ENCODE measurements at places on chromosomes 13 and 19. TPM values are rescaled to one million over a fixed set of nuclear protein-coding genes. Genes with fewer than 3 reads are reported as not detected.
A peak's percentile ranks its signal among the peaks of the same experiment; 100 is the strongest.

- H3K4me1 ChIP-seq: no peaks in the 10 kb centered on the region
- no peak overlapping the region for H3K27ac ChIP-seq
- H3K4me3 ChIP-seq: no peak overlapping the region
- DNase-seq: no peak
- no peaks in the 10 kb centered on the region for H3K36me3 ChIP-seq
These were observed 222.0 kb downstream of the ZNF536 start for GRCh38 chr19:30593975-30594745.

The METTL21C gene
- not detected for total RNA-seq

The IZUMO2 gene
- not detected for total RNA-seq

The PSMD8 gene
- total RNA-seq: 194 TPM

DNA sequence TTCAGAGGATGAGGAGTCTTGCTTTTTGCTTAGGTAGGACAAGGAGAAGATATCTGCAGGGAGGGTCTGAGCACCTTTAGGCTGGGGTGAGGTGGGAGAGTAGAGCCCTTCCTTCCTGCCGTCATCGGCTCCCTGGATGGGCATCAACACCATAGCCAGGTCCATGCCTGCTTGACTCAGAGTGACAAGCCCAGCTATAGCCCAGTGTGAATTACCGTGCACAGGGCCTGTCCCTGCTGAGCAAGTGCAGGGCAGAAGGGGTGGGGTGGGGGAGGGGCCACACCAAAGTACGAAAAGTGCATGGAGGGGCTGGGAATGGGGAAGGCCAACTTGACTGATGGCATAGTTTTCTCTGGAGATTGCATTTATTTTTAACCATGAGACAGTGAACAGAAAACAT lies 30.3 kb upstream of the RNF113B start:
- DNase-seq: no peak
- H3K27ac ChIP-seq: no peak overlapping the region
- no peaks in the 10 kb centered on the region for H3K36me3 ChIP-seq
- H3K27me3 ChIP-seq: peaks cover 4% of the 10 kb centered on the region
- no peaks in the 10 kb centered on the region for H3K4me1 ChIP-seq

DNA sequence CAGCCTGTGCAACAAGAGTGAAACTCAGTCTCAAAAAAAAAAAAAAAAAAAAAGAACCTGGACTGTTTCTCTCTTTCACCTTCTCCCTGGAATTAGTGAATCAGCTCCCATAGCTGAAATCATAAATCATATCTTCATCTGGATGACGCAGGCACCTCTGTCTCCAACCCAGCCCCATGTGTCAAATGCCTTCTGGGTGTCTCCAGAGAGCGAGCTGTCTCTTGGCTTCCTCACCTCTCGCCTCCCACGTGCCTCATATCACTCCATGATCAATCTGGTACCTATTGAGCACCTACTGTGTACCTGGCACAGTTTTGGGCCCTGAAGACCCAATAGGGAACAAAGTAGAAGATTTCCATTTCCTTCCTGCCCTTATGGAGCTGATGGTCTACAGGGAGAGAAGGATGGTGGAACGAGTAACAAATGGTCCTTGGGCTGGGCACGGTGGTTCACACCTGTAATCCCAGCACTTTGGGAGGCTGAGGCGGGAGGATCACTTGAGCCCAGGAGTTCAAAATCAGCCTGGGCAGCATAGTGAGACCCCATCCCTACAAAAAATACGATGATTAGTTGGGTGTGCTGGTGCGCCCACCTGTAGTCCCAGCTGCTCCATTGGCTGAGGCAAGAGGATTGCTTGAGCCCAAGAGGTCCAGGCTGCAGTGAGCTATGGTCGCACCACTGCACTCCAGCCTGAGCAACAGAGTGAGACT lies 2.5 kb downstream of the HSD11B1L start:
- no peak overlapping the region for H3K27ac ChIP-seq
- DNase-seq: no peak
- H3K36me3 ChIP-seq: peaks cover 3% of the 10 kb centered on the region
- H3K27me3 ChIP-seq: no peaks in the 10 kb centered on the region
- peak overlapping the region; percentile 36 for H3K4me3 ChIP-seq
- H3K4me1 ChIP-seq: peaks cover 26% of the 10 kb centered on the region

DNA sequence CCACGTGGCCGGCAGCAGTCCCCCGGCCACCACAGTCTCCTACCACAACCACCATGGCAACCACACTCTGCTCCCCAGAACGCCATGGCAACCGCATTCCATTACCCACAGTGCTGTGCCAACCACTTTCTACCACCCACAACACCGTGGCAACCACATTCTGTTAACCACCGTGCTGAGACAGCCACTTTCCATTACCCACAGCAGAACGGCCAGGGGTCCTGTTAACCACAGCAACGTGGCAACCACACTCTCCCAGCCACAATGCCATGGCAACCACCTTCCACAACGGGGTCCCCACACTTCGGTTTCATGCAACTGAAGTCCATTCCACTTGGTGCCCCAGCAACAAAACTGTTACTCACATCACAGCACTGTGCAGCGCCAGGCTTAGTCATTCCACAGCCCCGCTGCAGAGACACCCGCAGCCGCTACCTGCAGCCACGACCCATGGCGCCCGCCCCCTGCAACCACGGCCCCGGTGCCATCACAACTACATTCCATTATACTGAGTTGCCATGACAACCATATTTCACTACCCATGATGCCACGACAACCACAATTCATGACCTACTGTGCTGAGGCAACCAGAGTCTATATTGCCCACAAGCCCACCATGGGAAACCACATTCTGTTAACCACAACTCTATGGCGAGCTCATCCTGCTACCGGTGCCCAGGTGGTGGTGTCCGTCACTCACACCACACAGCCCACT lies 10.0 kb downstream of the DPF1 start:
- peak overlapping the region; percentile 24 for H3K27ac ChIP-seq
- peak; percentile 66 for DNase-seq
- peak overlapping the region; percentile 27 for H3K4me3 ChIP-seq
- peaks cover 3% of the 10 kb centered on the region for H3K36me3 ChIP-seq

GRCh38 chr13:24254146-24254841 lies 55.1 kb upstream of the C1QTNF9 start:
- H3K36me3 ChIP-seq: peaks cover 56% of the 10 kb centered on the region
- H3K27ac ChIP-seq: peak overlapping the region; percentile 96
- peak overlapping the region; percentile 87 for H3K4me3 ChIP-seq

DNA sequence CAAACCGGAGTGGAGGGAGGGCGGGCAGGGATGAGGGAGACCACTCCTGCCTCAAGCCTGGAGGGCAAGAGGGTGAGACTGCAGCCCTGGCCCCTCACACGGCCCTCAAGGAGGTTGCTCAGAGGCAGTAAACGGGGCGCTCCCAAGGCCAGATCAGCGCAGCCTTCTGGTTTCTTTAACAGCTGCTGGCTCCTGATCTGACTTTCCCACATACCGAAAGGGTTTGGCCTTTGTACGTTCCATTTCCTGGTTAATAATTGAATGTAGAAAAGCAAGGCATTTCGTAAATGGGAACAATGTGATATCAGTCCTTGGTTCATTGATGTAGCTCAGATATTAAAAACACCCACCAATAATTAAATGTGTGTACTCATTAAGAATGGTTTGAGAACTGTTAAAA lies 71.5 kb downstream of the GGACT start:
- H3K27ac ChIP-seq: no peak overlapping the region
- no peaks in the 10 kb centered on the region for H3K27me3 ChIP-seq
- H3K36me3 ChIP-seq: no peaks in the 10 kb centered on the region
- no peak overlapping the region for H3K4me3 ChIP-seq
- DNase-seq: no peak
- H3K4me1 ChIP-seq: peaks cover 13% of the 10 kb centered on the region

The DHRS12 gene
- total RNA-seq: 4.9 TPM

The ZNF578 gene
- total RNA-seq: 0.36 TPM

DNA sequence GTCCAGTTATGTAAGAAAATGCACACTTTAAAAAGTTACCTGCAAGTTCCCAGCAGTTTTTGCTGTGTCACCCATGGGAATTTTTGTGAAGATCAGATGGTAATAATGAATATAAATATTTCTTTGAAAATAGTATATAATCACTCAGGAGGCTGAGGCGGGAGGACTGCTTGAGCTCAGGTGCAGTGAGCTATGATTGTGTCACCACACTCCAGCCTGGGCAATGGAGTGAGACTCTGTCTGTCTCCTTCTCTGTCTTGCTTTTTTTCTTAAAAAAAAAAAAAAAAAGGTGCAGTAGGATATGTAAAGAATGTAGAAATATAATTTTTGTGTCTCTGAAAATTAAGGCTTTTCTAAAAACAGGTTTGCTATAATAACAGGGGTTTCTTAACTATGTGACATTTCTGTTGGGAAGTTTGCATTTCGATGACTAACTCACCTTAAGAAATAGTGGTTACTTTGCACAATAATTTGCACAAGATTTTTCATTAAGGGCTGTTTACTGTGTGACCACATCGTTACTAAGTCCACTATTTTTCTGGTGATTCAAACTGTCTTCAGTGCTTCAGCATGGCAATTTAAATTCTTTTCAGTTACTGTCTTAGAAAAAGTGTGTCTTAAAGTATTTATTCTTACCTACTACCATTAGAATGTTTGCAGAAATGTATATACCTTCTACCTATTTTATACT lies 37.3 kb downstream of the DNAJC3 start:
- no peak overlapping the region for H3K27ac ChIP-seq
- H3K4me1 ChIP-seq: no peaks in the 10 kb centered on the region
- no peak for DNase-seq
- no peak overlapping the region for H3K4me3 ChIP-seq
- H3K36me3 ChIP-seq: peaks cover 64% of the 10 kb centered on the region

Data from activated naive CD4-positive, alpha-beta T cell treated with anti-CD3 and anti-CD28 coated beads for 36 hours (primary cell).